GM23248 (cell line): ENCODE measurements at places on chromosomes 1 and 21. TPM values are rescaled to one million over a fixed set of nuclear protein-coding genes. Genes with fewer than 3 reads are reported as not detected.

DNA sequence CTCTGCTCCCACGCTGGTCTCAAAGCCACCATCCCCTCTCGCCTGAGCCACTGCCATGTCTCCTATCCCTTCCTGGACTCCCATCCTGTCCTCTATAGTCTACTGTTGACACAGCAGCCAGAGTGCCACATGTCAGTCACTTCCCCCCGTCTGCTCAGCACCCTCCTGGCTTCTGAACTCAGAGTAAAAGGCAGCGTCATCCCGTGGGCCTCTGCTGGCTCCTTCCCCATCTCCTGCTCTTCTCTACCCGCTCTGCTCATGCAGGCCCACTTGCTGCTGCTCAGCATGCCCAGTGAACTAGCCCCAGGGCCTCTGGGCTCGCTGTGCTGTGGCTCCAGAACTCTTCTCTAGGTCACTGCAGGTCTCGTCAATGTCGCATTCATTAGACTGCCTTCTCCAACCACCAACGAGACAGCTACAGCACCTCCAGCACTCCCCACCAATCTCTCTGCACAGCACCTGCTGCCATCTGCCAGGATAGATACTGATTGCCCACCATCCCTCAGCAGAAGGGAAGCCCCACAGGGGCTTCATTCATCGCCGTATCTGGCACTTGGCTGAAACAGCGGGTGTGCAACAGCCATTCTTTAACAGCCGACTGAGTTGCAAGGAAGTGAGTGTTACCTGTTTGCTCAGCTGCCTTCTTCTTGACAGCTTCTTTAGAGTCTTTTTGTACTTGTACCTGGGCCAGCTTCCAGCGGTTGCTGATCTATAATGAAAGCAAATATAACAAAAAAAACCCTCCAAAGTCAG, 11.8 kb upstream of the SRM start:
- H3K4me3 ChIP-seq: no peak overlapping the region
- no peak for DNase-seq
- H3K27me3 ChIP-seq: no peaks in the 10 kb centered on the region
- peaks cover 45% of the 10 kb centered on the region; the same call in 1 of the 2 replicates for H3K36me3 ChIP-seq

MCOLN3 gene
- 0.51 and 0.54 TPM in 2 replicates for total RNA-seq

PLOD1 gene
- 633 and 640 TPM in 2 replicates for total RNA-seq

DNA sequence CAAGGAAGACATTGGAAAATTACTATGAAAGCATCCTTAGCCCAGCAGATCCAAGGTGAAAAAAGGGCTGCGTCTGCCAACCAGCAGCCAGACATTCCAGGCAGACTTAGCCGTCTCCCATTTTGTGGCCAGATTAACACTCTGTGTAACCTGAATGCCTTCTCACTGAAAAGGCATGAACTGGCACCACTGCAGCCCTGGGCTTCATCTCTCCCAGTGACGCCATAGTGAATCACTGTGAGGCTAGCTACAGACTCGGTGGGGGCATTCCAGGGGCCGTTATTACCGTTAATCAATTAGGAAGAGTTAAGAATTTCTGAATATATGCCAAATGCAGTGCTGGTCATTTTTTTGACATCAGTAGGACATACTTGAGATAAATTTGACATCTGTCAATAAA, 627.4 kb downstream of the LMO4 start:
- peak; percentile 99 for DNase-seq
- H3K4me3 ChIP-seq: peak overlapping the region; percentile 24; the same call in 1 of the 2 replicates
- H3K36me3 ChIP-seq: no peaks in the 10 kb centered on the region
- H3K4me1 ChIP-seq: peaks cover 45% of the 10 kb centered on the region

- H3K27ac ChIP-seq: peak within 1 kb of the TSS; percentile 32
- no peak within 1 kb of the TSS for H3K4me3 ChIP-seq
- peaks cover 44% of the 10 kb centered on the region for H3K4me1 ChIP-seq
- DNase-seq: no peak
- H3K27me3 ChIP-seq: no peaks in the 10 kb centered on the region
These were observed at the start of gene NECTIN4 for GRCh38 chr1:161089251-161089924. NECTIN4 (minus strand) TSS chr1:161089558; CDS start chr1:161089296, 262 bp downstream.

DNA sequence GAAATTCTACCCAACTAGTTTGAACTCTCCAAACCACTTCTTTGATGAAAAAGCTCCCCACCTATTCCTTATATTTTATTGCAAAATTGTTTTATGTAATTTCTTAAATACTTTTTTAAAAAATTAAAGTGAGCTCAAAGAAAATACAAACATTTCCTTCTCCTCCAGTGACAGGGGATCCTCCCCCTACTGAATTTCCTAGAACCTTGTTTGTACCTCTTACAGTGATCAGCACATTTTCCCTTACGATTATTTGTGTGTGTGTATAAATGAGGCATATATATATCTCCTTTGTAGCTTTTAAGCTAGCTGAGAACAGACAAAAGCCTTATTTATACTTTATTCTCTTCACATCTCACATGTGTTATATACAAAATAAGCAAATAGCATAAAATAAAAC, 44.4 kb downstream of the VAV3 start:
- no peaks in the 10 kb centered on the region for H3K36me3 ChIP-seq
- H3K4me1 ChIP-seq: no peaks in the 10 kb centered on the region
- no peaks in the 10 kb centered on the region for H3K27me3 ChIP-seq
- DNase-seq: no peak

GRCh38 chr1:159088050-159088449, 11.5 kb upstream of the AIM2 start:
- no peak overlapping the region for H3K4me3 ChIP-seq
- no peaks in the 10 kb centered on the region for H3K36me3 ChIP-seq
- H3K27me3 ChIP-seq: no peaks in the 10 kb centered on the region
- peaks cover 51% of the 10 kb centered on the region for H3K4me1 ChIP-seq
- peak; percentile 93 for DNase-seq

OXCT2 gene
- 0.89 and 3.5 TPM in 2 replicates for total RNA-seq

PDC gene
- total RNA-seq: 0.63 TPM in 1 of 2 replicates, not detected in the other

GSTM2 gene
- 19.7 and 27.7 TPM in 2 replicates for total RNA-seq

DNA sequence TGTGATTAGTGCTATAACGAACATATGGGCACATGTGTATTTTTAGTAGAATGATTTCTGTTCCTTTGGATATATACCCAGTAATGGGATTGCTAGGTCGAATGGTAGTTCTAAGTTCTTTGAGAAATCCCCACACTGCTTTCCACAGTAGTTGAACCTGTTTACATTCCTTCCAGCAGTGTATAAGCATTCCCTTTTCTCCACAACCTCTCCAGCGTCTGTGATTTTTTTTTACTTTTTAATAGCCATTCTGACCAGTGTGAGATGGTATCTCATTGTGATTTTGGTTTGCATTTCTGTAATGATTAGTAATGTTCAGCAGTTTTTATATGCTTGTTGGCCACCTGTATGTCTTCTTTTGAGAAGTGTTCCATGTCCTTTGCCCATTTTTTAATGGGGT, 81.8 kb upstream of the SLC44A3 start:
- no peaks in the 10 kb centered on the region for H3K27me3 ChIP-seq
- H3K4me3 ChIP-seq: no peak overlapping the region
- no peak for DNase-seq
- H3K4me1 ChIP-seq: peaks cover 65% of the 10 kb centered on the region

DNA sequence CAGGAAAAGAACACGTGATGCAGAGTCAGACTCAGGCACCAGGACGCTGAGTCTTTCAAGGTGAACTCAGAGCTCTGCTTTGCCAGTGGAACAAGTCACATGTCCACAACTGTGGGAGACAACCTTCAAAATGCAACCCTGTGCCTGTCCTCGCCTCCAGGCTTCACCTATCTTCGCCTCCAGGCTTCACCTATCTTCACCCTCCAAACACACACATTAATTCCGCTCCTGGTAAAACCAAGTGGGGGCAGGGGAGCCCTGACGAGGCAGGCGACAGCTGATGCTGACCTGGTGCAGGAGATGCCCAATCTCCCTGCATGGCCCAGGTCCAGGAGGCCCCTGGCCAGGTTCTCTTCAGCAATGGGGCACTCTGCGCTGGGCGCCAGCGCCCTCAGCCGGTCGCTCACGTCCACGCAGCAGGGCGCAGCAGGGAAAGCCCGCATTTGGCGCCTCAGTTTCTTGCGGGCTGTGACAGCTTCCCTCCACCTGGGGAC, 28.0 kb upstream of the LSS start:
- H3K27ac ChIP-seq: no peak overlapping the region
- no peaks in the 10 kb centered on the region for H3K4me1 ChIP-seq
- peaks cover 59% of the 10 kb centered on the region for H3K36me3 ChIP-seq
- H3K4me3 ChIP-seq: no peak overlapping the region

DNA sequence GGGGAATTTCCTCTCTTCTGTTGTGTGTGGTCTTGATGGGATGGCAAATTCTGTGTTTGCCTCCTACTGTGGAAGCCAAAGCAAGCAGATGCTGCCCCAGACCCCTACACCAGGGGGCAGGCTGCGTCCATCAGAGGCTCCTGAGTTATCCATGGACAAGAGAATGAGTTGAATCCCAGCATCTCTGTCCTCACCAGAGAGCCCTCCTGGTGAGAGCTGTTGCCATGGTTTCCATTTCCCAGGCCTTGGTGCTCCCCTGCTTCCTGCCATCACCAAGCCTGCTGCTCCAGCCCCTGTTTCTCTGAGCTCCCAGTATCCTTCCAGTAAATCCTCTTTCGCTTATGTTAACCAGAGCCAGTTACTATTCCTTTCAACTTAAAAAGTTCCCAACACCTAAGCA, 20.4 kb upstream of the GNG12 start:
- H3K27ac ChIP-seq: no peak overlapping the region
- peak; percentile 86 for DNase-seq
- H3K36me3 ChIP-seq: no peaks in the 10 kb centered on the region
- peaks cover 10% of the 10 kb centered on the region for H3K4me1 ChIP-seq
- no peaks in the 10 kb centered on the region for H3K27me3 ChIP-seq

ACOT11 gene
- 3.6 and 4.8 TPM in 2 replicates for total RNA-seq

OR2T29 gene
- not detected in 2 replicates for total RNA-seq

SLC9A1 gene
- 8.5 and 12.9 TPM in 2 replicates for total RNA-seq

- H3K27ac ChIP-seq: no peak overlapping the region
- no peaks in the 10 kb centered on the region for H3K36me3 ChIP-seq
- no peaks in the 10 kb centered on the region for H3K27me3 ChIP-seq
- H3K4me1 ChIP-seq: peaks cover 10% of the 10 kb centered on the region
- H3K4me3 ChIP-seq: no peak overlapping the region
- DNase-seq: no peak
These were observed 62.1 kb downstream of the ST3GAL3 start for GRCh38 chr1:43769350-43769908.

GRCh38 chr1:117760485-117760884, 154.6 kb downstream of the TENT5C start:
- no peaks in the 10 kb centered on the region for H3K36me3 ChIP-seq
- no peak overlapping the region for H3K4me3 ChIP-seq
- H3K27me3 ChIP-seq: no peaks in the 10 kb centered on the region
- H3K4me1 ChIP-seq: peaks cover 17% of the 10 kb centered on the region
- DNase-seq: no peak
- no peak overlapping the region for H3K27ac ChIP-seq

GRCh38 chr1:27145934-27146354, 9.0 kb downstream of the SLC9A1 start:
- peak overlapping the region; percentile 35 for H3K4me3 ChIP-seq
- H3K4me1 ChIP-seq: peaks cover 21% of the 10 kb centered on the region
- no peaks in the 10 kb centered on the region for H3K27me3 ChIP-seq
- H3K36me3 ChIP-seq: no peaks in the 10 kb centered on the region
- peak; percentile 95 for DNase-seq
- H3K27ac ChIP-seq: peak overlapping the region; percentile 91

CHIT1 gene
- total RNA-seq: not detected in 2 replicates

GRCh38 chr1:84972377-84972987, 24.4 kb downstream of the MCOLN2 start:
- no peak for DNase-seq
- no peak overlapping the region for H3K4me3 ChIP-seq
- no peaks in the 10 kb centered on the region for H3K36me3 ChIP-seq
- H3K27me3 ChIP-seq: no peaks in the 10 kb centered on the region
- no peaks in the 10 kb centered on the region for H3K4me1 ChIP-seq

OR2T33 gene
- not detected in 2 replicates for total RNA-seq

GRCh38 chr1:202362212-202362611, 13.7 kb downstream of the PPP1R12B start:
- no peaks in the 10 kb centered on the region for H3K36me3 ChIP-seq
- no peak overlapping the region for H3K27ac ChIP-seq
- H3K4me3 ChIP-seq: no peak overlapping the region
- peaks cover 14% of the 10 kb centered on the region for H3K4me1 ChIP-seq
- no peak for DNase-seq
- H3K27me3 ChIP-seq: no peaks in the 10 kb centered on the region

GRCh38 chr1:88503646-88504045, 180.4 kb upstream of the PKN2 start:
- H3K4me3 ChIP-seq: no peak overlapping the region
- no peaks in the 10 kb centered on the region for H3K36me3 ChIP-seq
- H3K4me1 ChIP-seq: no peaks in the 10 kb centered on the region

LCE2A gene
- 9.9 and 12.1 TPM in 2 replicates for total RNA-seq

KIRREL1 gene
- total RNA-seq: 108 and 110 TPM in 2 replicates

DNA sequence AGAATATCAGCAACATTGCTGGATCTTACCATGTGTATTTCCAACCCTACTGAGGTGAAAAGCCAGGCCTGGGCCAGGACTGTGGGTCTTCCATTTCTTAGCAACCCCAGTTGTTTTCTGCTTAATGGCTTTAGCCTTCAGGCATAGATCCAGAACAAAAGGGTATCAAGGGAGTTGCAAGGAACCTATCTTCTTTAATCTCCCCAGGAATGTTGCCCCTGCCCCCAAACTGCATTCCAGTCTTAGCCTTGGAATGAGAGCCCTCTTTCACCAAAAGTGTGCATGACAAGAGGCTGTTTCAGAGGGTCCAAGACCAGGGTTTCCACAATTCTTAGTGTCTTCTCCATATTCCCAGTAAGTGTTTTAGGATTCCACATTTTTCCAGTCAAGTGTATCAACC, 87.9 kb upstream of the SOX13 start:
- H3K27me3 ChIP-seq: peaks cover 5% of the 10 kb centered on the region
- H3K4me1 ChIP-seq: no peaks in the 10 kb centered on the region
- no peaks in the 10 kb centered on the region for H3K36me3 ChIP-seq
- no peak for DNase-seq

DNA sequence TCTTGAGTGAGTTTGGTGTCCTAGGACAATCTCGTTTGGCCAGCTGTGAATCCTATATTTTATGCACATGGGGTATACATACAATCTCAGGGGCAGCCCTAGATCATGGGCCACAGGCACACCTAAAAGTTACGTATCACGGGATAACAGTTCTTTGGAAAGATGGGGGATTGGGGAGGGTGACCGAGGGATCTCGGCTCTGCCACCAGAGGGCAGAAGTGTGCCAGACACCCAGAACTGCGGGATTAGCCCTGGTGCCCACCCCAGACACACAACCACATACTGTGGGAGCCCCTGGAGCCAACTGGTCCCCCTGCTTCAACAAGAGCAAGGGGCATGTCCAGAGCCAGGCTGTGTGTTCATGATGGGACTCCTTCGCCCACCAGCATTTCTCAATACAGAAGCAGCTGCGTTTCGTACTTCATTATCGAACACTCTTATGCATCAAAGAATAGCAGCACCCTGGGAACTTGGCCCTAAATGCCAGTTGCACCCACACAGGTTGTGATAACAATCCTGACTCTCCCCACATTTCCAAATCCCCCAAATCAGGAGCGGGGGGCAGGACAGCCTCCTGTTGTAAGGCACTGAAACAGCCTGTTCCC, 37.4 kb downstream of the TMCO4 start:
- no peaks in the 10 kb centered on the region for H3K27me3 ChIP-seq
- no peak overlapping the region for H3K4me3 ChIP-seq
- no peaks in the 10 kb centered on the region for H3K36me3 ChIP-seq
- H3K4me1 ChIP-seq: peaks cover 47% of the 10 kb centered on the region
- H3K27ac ChIP-seq: no peak overlapping the region
